ENCODE measurements at places on chromosomes 12 and 14.

- DNase-seq: no peak
Observed at GRCh38 chr12:76595056-76595455, 35.5 kb upstream of the OSBPL8 start.

DNA sequence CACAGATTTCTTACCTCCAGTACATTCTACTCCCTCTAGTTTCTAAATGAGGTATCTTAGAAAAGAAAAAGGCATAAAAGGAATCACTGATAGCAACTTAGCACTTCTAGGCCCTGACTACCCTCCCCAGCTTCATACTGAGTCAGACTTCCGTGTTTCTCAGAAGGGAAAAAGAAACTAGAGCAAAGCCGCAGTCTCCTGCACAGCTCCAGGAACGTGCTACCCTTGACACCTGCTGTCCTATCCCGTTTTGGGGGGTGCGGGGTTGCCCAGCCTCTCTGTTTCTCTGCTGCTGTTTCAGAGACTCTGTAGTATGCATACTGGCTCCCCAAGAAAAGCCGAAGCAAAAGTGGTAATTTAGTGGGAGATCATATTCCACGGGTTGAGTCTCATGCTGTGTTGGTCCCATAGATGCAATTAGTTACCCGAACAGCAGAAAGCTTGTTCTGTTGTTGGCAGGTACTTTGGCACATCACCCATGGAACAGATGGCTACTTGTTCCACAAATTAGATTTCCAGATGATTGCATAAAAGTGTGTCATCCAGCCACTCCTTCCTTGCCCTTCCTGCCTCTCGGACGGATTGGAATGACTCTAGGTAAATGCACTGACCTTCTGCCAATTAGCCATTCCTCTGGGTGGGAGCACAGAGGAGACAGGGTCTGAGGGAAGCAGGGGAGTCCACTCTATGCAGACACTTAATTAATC lies 438.1 kb downstream of the FUT8 start:
- no peak for DNase-seq

DNA sequence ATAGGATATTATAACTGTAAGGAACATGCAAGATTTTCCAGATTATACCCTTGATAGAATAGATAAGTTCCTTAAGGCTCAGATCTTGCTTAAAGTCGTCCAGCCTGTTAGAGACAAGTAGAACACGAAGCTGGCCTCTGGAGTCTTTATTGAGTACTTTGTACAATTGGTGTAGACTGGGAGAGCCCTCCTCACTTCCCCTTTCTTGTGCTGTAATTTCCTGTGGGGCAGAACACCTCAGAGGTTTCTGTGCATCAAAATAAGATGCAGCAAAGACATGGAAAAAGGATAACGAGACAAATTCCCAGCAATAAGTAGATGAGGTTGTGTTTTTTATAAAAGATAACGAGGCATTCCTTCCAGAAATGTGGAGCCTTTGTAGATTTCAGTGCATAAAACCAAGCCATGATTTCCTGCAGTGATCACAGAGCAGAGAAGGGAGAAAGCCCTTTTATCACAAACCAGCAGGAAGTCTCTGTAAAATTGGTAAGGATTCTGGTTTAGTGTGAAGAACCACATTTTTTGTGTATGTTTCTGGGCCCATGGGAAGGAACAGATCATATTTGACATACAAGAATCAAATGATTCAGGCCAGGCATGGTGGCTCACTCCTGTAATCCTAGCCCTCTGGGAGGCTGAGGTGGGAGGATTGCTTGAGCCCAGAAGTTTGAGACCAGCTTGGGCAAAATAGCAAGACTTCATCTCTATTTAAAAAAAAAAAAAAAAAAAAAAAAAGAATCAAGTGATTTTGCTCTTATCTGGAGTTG lies 18.0 kb downstream of the GPRC5A start:
- no peak for DNase-seq

- no peak for DNase-seq
Observed at GRCh38 chr14:24429395-24430142, at the start of the genes CBLN3 and KHNYN. TSS of gene CBLN3 (minus strand) at chr14:24429668. CDS start at chr14:24429054, 614 bp downstream. TSS of gene KHNYN (plus strand) at chr14:24429954. CDS start at chr14:24430731, 777 bp downstream.

GRCh38 chr12:45966486-45966885 lies 23.9 kb downstream of the SCAF11 start:
- no peak for DNase-seq

GRCh38 chr12:125892276-125892675 lies 827.0 kb downstream of the AACS start:
- DNase-seq: no peak

- DNase-seq: no peak
Observed at GRCh38 chr12:124881123-124881522, 17.5 kb upstream of the SCARB1 start.

GRCh38 chr12:112482733-112483132 lies 64.0 kb downstream of the PTPN11 start:
- no peak for DNase-seq

GRCh38 chr14:81805785-81806184 lies 272.1 kb upstream of the SEL1L start:
- no peak for DNase-seq

GRCh38 chr12:55720071-55720564 lies at the start of gene RDH5:
TSS of gene RDH5 (plus strand) at chr12:55720393. CDS start at chr12:55721185, 792 bp downstream.
- no peak for DNase-seq

GRCh38 chr12:49972641-49973360 lies at the start of gene AQP6:
TSS of gene AQP6 (plus strand) at chr12:49972947. CDS start at chr12:49973174, 227 bp downstream.
- DNase-seq: no peak

- DNase-seq: no peak
Observed at GRCh38 chr12:10027721-10028120, 2.8 kb upstream of the CLEC9A start.

DNA sequence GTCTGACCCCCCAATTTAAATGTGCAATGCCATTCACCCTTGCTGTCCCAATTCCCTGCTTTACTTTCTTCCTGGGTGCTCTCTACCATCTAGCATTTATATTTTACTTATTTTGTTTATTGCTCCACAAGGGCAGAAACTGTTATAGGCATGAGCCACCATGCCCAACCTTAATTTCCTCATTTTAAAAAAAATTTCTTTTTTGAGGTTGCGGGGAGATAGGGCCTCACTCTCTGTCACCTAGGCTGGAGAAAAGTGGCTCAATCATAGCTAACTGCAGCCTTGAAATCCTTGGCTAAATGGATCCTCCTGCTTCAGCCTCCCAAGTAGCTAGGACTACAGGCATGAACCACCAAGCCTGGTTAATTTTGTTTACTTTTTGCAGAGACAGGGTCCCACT lies 13.0 kb downstream of the HPD start:
- no peak for DNase-seq

GRCh38 chr12:68913682-68914081 lies 19.3 kb downstream of the CPM start:
- DNase-seq: no peak

- no peak for DNase-seq
Observed at GRCh38 chr12:70305794-70306193, 60.3 kb upstream of the KCNMB4 start.

DNA sequence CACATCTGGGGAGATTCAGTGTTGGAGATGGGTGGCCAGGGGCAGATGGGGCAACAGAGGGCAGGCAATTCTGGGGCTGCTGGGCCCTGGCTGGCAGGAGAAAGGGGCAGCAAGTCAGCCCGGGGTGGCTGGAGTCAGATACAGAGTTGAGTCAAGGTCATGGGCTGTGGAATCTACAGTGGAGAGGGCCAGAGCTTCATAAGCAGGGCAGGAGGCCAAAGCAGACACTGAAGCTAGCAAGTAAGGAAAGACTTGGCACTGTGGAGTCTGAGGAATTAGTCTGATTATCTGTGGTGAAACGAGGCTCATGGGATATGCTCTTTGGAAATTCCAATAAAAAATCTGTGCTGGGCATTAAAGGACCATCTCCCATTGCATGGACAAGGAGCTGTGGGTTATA lies 95.5 kb downstream of the TMX1 start:
- DNase-seq: no peak

GRCh38 chr14:103007555-103007954 lies 49.8 kb downstream of the CDC42BPB start:
- no peak for DNase-seq

GRCh38 chr14:65117769-65118745 lies 15.7 kb upstream of the MAX start:
- DNase-seq: no peak

- DNase-seq: no peak
Observed at GRCh38 chr12:88866881-88867280, 286.6 kb upstream of the KITLG start.

DNA sequence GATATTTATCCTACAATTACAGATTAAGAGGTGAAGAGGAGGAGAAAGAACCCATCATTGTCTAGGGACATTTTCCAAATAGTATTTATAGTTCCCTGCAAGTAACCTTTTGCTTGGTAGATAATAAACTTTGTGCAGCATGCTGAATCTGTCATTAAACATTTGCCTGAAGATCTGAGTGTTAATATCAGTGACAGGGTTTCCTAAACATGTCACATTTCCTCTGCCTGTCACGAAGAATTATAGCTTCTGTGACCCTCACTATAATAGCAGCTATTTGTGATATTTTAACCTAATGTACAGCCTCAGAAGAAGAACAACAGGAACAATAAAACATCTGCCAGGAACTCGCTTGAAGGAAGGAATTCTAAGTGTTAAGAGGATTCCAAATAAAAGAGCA lies 350.3 kb downstream of the GXYLT1 start:
- DNase-seq: no peak

- DNase-seq: no peak
Observed at GRCh38 chr12:104479123-104479662, 22.4 kb downstream of the CHST11 start.

DNA sequence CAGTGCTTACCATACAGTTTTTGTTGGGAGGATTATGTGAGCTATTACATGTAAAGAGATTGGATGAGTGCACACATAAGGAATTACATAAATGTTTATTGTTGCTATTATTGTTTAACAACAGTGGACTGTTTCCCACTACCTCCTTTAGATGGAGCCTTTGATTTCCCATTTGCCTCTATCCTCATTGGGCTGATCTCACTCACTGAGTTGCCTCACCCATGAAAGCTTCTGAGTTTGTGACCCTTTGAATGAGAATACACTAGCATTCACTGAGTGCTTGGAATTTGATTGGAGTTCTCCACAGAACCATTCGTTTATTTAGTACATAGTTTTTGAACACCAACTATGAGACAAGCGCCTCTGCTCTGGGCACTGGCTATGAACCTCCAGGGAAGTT lies 121.0 kb downstream of the HELB start:
- DNase-seq: no peak

DNA sequence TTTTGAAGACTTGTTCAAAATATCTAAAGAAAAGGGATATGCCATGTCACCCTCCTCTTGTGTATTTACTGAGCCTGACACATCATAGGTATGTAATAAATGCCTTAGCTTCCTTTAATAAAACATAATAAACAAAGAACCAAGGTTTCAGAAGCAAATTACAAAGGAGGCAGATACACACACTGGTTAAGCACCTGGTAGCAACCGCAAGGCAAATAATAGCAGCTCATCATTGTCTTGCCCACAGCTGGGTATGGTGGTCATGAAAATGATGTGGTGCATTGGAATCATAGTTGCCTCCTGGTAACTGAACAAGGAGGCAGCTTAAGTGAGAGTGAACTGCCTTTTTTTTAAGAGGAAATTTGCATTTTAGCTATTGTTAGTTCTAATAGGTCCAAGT lies 39.0 kb downstream of the PAX9 start:
- no peak for DNase-seq

GRCh38 chr12:124673801-124674617 lies 106.6 kb upstream of the NCOR2 start:
- no peak for DNase-seq

DNA sequence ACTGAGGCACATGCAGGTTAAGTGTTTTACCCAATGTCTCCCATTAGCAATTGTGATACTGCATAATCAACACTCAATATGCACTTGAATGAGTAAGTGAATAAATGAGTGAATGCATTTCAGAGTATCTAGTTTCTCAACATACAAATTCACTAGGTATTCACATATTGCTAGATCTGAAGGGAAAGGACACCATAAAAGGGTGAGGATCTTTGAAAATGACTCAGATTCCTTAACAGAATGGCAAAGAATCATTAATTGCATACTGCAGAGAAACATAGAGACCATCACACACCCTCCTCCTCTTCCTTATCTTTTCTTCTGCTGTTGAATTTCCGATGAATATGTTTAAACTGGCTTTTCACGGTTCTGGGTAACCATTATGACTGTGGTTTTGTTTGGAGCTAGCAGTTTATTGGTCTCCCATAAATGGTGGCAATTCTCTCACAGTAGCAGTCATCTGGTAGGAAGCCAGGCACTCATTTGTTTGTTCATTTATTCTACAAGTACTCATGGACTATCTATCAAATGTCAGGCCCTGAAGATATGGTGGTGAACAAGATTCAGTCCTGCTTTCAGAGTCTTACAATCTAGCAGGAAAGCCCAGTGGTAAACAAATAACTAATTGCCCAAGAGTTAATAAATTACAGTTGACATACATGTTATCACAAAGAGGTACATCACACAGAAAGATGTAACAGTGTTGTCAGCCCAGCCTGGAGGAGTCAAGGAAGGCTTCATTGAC lies 70.2 kb downstream of the LLPH start:
- DNase-seq: no peak

DNA sequence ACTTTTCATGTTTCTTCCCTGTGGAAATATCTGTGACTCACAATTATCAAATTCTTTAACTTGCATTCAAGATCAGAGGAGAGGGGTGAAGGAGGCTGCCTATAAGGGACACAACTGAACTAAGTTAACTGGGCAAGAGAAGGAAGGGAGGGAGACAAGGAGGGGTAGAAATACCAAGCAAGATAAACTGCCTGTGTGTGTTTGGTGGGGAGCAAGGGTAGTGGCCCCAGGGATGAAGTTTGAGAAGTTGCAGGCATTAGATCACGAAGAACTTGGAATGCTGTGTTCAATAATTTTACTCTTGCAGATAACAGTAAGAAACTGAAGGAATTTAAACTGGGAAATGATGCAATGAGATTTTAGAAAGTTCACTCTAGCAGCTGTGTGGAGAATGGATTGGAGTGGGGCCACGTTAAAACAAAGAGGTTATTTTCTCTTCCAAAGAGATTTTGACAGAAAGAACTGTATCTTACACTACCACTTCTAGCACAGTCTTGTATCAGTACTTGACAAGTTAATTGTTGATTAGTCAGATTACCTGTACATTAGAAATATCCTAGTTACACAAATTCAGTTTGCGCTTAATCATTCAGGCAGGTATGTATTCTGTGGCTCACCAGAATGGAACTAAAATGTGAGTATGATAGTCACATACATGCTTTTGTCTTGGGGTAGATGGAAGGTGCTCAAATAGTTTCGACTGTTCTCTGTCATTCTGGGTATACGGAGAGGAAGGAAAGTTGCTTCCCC lies 7.4 kb downstream of the PKP2 start:
- DNase-seq: no peak

- DNase-seq: no peak
Observed at GRCh38 chr12:88575361-88575970, 4.8 kb downstream of the KITLG start.

GRCh38 chr12:121532503-121533393 lies 48.1 kb downstream of the KDM2B start:
- no peak for DNase-seq

GRCh38 chr14:95547272-95547625 lies 12.4 kb downstream of the GLRX5 start:
- DNase-seq: no peak

DNA sequence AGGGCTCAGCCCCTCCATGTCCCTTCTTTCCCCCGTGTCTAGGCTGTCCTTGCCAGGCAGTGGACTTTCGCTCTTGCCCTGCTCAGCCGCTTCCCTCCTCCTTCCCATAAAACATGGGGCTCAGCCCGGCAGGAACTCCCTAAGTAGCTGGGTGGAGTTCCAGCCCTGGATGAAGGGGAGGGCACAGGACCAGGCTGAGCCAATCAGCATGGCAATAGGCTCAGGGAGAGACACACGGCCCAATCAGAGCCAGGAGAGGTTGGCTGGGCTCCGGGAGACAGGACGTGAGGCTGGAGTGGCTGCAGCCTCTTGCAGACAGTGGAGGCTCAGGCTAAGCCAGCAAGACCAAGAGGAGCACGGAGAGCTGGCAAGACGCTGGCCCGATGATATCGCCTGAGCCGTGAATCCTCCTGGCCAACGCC lies 54.3 kb downstream of the GALNT9 start:
- DNase-seq: no peak
